MG63 (cell line): ENCODE measurements at places on chromosomes 16 and 17. TPM values are rescaled to one million over a fixed set of nuclear protein-coding genes. Genes with fewer than 3 reads are reported as not detected.

UMOD gene
- not detected in 2 replicates for total RNA-seq

SLC38A7 gene
- total RNA-seq: 4.4 and 13.1 TPM in 2 replicates

C16orf92 gene
- not detected in 2 replicates for total RNA-seq

P2RX1 gene
- total RNA-seq: not detected in 2 replicates

CRHR1 gene
- not detected in 2 replicates for total RNA-seq

FOXN1 gene
- not detected in 2 replicates for total RNA-seq

GINS2 gene
- total RNA-seq: 12.8 and 19.2 TPM in 2 replicates

BICDL2 gene
- total RNA-seq: not detected in 2 replicates
